NCI-H2107 (cell line): ENCODE measurements at places on chromosomes 3 and 15.

DNA sequence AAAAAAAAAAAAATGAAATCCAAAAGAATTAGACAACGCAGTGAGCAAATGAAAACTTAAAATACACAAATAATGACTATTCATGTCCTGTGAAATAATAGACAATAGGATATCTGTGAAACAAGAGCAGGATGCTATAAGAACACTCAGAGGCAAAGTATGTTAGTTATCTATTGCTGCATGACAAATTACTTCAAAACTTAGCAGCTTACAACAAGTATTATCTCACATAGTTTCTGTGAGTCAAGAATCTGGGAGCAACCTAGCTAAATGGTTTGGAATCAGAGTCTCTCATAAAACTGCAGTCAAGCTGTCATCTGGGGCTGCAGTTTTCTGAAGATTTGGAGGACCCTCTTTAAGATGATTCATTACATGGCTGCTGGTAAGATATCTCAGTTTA, 36.5 kb upstream of the ZMAT3 start:
- no peak for DNase-seq

GRCh38 chr3:151219056-151219455, 16.0 kb upstream of the GPR171 start:
- DNase-seq: no peak

- no peak for DNase-seq
Observed at GRCh38 chr3:27646896-27647295, 75.2 kb downstream of the EOMES start.

GRCh38 chr3:100546020-100546744, 53.8 kb downstream of the TMEM45A start:
- no peak for DNase-seq

GRCh38 chr3:168459226-168459784, 363.6 kb upstream of the GOLIM4 start:
- DNase-seq: no peak

GRCh38 chr3:150775001-150775599, 12.1 kb upstream of the SIAH2 start:
- no peak for DNase-seq

- DNase-seq: no peak
Observed at GRCh38 chr15:48358229-48359152, 27.3 kb downstream of the DUT start.

- DNase-seq: no peak
Observed at GRCh38 chr3:113200351-113200750, 11.0 kb upstream of the BOC start.

DNA sequence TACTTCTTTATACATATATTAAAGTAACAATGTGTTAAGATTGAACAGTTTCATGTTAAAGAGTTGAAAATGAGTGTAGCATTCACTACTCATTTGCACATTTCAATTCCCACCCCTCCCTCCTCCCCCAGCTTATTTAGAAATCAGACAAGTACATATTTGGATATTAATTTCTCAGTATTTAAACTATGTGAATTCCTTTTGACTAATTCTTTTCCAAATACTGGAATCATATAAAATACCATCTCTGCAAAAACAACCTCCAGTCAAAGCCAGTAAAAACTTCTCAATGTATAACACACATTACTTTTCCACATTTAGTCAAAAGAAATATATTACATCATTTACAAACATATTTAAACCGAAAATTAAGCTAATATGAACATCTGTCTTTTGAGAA, 25.5 kb upstream of the SHC4 start:
- no peak for DNase-seq

- no peak for DNase-seq
Observed at GRCh38 chr3:51471775-51472652, 27.8 kb downstream of the DCAF1 start.

DNA sequence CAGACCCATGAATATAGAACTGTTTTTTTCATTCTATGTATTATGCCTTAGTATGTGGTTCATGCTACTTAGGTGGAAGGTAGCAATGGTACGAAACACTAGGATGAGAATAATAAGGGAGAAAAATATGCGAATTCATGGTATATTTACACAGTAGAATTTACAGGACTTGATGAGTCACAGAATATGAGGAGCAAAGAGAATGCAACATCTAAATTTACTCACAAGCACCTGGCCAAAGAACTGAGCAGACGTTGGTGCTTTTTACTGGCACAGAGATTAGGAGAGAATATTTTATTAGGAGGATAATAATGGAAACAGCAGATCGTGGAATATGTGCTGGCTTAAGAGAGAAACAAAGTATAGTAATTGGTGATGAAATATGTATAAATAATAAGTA, 785.4 kb upstream of the ROBO1 start:
- DNase-seq: no peak

DNA sequence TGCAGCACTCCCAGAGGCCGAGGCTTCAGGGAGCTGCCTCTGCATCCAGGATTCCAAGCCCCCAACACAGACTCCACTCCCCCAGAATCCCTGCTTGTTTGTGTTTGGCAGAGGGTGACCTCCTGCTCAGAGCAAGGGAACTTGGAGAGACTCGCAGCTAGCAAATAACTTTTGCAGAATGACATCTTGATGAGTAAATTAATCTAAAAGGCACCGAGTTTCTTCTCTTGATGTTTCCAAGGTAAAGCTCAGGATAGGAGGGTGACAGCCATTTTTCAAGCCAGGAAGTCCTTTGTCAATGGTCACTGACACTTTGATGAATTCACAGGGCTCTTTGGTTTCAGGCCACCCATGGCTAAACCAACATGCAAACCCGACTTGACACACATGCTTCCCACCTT, 523.0 kb downstream of the NTRK3 start:
- DNase-seq: no peak

DNA sequence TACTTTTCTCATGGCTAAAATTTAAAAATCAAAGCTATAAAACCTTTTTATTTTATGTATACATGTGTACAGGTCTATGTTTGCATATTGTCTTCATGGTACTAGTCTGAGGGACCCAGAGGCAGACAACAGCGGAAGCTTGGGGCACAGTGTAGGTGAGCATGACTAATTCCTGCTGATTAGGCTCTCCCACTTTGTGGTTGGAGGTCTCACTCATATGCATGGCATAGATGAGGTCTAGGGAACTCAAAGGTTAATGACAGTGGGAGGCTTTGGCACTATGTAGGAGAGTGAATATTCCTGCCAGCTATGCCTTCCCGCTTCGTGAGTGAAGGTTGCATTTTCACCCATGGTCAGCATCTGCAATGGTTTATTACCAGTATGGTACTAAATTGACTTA, 47.5 kb upstream of the AADACL2 start:
- no peak for DNase-seq

DNA sequence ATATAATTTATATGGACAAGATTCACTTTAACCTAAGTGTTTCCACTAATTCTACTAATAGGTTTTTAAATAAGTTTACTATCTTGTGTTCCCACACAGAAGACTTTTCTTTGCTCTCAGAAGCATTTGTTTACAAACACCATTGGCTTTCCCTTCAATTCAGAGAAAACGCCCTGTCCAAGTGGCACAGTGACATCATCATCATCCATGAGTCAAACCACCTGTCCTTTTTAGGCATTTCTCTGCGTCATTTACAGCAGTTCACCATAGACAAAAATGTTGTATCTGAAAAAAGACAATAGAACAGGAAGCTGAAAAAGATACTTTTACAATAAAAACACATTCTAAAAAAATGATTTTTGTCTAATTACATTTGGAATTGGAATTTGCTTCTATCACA, 9.3 kb upstream of the BCL2L10 start:
- DNase-seq: no peak

DNA sequence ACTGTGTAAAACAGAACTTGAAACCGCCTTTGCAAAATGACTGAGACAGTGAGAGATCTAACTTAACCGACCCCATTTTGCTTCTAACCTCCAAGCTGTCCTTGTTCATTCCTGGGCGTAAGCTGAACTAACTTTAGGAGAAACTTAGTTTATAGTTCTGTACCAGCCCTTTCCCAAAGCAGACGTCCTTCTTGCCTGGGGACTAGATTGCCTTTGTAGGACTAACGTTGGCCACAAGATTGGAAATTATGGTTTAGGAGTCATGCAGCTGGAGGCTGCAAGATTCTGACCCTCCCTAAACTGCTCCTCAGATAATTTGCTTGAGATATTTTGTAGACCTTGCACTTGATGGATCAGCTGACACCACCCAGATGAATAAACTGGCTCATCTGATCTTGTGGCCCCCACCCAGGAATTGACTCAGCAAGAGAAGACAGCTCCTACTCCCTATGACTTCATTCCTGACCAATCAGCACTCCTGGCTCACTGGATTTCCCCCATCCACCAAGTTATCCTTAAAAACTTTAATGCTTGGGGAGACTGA, 219.9 kb upstream of the PROK2 start:
- no peak for DNase-seq

GRCh38 chr3:31198890-31199289, 304.4 kb upstream of the GADL1 start:
- DNase-seq: no peak

GRCh38 chr3:16048435-16049318, 125.8 kb upstream of the GALNT15 start:
- peak; percentile 1 for DNase-seq

GRCh38 chr3:191628571-191628970, 167.6 kb downstream of the PYDC2 start:
- DNase-seq: no peak

GRCh38 chr3:159804726-159805410, 183.8 kb upstream of the IL12A start:
- peak; percentile 90 for DNase-seq

GRCh38 chr15:85451099-85451700, 70.8 kb downstream of the AKAP13 start:
- DNase-seq: no peak

GRCh38 chr3:50474717-50475116, 28.7 kb downstream of the CACNA2D2 start:
- DNase-seq: no peak

GRCh38 chr3:157500232-157500631, 3.0 kb downstream of the VEPH1 start:
- DNase-seq: no peak

DNA sequence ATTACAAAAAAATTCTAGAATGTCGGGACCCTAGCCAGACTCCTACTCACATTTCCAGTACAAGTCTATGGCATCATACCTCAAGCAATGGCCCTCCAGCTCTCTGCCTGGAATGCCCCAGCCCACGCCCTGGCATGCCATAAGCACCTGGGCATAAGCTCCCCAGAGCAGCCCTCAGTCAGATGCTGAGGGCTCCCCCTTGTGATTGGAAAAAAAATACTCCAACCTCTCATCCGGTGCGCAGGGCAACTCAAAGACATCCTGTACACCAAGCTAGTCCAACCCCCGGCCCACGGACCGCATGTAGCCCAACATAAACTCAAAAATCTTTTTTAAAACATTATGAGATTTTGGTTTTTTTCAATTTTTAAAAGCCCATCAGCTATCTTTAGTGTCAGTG, 115.4 kb downstream of the NEK10 start:
- DNase-seq: no peak

- no peak for DNase-seq
Observed at GRCh38 chr15:43266834-43267233, at the start of gene TGM5. Gene TGM5, minus strand, starts transcription at chr15:43266928. Its CDS starts 79 bp downstream, at chr15:43266849.

GRCh38 chr3:37441689-37442088, 267.3 kb upstream of the LRRFIP2 start:
- DNase-seq: no peak

- no peak for DNase-seq
Observed at GRCh38 chr3:8981296-8981695, 18.0 kb upstream of the RAD18 start.

DNA sequence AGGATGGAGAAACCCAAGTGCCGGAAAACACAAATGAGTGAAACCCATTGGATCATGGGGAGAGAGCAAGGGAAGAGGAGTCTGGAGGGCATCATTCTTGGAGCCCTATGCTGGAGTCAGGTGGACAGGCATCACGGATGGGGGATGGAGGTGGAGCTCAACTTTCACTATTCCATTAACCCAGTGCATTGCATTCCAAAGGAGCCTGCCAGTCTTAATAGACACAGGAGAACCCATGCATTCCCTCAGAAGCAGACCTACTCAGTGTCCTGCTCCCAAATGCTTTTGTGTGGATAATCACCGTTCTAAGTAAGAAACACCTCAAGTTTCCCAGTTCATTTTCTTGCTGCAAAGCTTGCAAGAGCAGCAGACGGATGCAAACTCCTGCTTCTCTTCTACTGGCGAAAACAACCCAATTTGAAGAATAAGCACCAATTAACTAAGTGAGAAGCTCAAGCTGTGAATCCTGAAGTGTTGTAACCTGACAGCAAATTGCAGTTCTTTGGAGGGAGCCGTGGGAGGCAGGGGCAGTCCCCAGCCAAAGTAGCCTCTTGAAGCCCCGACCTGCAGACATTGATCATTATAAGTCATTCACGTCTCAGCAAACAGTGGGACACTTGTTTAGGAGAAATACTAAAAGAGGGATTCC, 25.3 kb downstream of the SEMA5B start:
- DNase-seq: no peak

GRCh38 chr15:66931768-66932633, 133.4 kb upstream of the SMAD3 start:
- DNase-seq: no peak

- DNase-seq: no peak
Observed at GRCh38 chr3:22720596-22720995, 482.5 kb upstream of the UBE2E2 start.
